Putamen (tissue), 1 donor: ENCODE measurements at places on chromosomes 6 and 20.

DNA sequence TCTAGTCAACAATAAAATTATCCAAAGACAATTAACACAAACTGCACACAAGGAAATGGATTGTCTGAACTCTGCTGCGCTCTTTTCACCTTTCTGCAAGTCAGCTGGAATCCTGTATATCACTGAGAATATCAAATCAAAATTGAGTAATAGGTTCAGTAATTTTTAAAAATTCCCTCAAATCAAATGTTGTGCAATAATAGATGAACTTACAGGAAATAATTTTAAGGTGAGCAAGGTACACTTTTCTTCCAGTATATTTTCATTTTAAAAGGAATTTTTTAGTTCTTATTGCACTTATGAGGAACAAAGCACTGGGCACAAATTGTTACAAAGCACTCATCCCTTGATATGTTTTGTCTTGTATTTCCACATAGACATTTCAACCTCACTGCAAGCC, 1.2 kb downstream of the SAYSD1 start:
- DNase-seq, result no peak

- no peak for DNase-seq
These were observed 114.6 kb downstream of the SIM1 start for GRCh38 chr6:100350139-100350538.

GRCh38 chr6:133740218-133740617, 148.7 kb upstream of the TCF21 start:
- no peak for DNase-seq

DNA sequence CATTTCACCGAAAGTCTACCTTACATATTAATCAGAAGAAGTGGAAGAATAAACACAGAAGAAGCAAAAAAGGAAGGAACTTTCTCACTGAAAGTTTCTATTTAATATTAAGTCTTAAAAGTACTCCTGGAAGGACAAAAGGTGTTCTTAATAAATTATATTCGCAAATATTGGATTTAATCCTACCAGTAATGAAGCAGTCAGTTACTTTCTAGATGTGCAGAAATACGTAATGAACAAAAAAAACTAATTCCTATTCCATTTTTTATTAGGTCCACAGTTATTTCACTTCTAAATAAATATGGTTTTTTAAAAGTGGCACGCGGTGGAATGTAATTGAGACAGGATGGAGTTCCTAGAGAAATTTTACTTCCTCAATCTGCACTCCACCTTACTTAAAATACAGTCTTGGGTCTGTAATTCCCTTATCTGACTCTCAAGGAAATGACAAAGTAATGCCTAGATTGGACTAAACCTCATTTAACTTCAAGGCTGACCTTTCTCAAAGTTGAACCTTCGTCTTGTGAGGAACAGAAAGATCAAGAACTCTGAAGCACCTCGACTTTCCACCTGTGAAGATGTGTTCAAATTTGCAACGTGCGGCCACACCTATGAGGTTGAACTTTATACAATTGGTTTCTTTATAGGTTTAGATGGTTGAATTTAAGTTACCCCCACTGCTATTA, 1.1 kb upstream of the TRAM2 start:
- no peak for DNase-seq

GRCh38 chr6:107820338-107821261, 3.5 kb downstream of the SCML4 start:
- no peak for DNase-seq

GRCh38 chr6:130965656-130966055, 97.4 kb downstream of the EPB41L2 start:
- no peak for DNase-seq
